NCI-H526 (cell line): ENCODE measurements at places on chromosomes 6 and 20.
A peak's percentile ranks its signal among the peaks of the same experiment; 100 is the strongest.

DNA sequence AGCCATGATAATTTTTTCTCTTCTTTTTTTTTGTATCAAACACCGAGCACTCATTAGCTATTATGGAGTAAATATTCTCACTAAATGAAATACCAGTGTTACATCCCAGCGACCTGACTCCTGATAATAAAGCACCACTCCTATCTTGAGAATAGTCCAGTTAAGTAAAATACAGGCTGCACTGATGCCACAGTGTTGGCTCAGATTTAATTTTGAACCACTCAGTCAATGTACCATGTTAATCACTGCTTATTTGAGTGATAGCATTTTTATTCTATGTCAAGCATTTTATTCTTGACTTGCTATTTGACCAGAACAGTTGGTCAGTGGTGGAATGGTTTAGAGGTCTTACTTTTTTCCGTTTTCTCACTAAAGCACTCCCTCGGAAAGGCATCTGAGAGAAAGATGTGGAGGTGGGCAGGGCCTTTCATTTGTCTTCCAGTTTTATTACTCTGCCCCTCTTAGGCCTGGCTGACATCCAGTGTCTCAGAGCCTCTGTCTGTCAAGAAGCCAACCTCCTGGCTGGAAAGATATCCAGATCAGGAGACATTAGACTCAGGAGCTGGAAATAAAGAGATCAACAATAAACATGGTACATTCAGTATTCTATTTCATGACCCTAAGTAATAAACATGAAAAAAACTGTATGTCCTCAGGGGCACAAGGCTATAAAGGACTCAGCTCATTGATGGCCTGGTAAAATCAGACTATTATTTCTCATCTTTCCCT, 457.8 kb downstream of the EPM2A start:
- no peak for DNase-seq

- DNase-seq = no peak
Observed at GRCh38 chr6:136499370-136499769, 50.9 kb downstream of the MAP7 start.

DNA sequence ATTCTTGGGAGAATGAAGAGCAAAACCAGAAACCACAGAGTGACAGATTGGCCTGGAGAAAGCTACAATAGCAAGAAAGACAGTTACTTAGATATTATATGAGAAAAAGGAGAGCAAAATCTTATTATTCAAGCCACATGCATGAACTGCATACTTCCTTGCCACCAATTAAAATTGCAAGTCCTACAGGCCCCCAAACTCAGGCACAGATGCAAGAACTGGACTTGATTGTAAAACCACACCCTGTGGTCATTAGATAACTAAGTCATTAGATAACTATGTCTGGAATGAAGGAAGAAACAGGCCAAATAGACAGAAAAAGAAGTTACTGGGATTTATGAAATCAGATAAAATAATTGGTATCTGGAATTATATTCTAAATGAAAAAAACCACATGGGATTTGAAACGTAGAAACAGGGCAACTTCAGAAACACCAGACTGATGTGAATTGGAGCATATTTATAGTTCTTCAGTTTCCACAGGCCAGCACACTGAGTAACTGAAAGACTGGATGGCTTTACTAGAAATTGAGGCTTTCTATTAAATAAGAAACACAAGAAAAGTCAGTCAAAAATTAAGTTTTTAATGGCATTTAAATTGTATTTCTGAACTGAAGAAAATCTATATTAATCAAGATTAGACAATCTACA, 49.4 kb upstream of the CARMIL1 start:
- DNase-seq = no peak

- peak; percentile 93 for DNase-seq
Observed at GRCh38 chr6:125986301-125987025, at the start of gene TRMT11. TRMT11 (plus strand) TSS chr6:125986540; CDS start chr6:125986551, 11 bp downstream.
